ENCODE measurements at places on chromosomes 5 and 9.

DNA sequence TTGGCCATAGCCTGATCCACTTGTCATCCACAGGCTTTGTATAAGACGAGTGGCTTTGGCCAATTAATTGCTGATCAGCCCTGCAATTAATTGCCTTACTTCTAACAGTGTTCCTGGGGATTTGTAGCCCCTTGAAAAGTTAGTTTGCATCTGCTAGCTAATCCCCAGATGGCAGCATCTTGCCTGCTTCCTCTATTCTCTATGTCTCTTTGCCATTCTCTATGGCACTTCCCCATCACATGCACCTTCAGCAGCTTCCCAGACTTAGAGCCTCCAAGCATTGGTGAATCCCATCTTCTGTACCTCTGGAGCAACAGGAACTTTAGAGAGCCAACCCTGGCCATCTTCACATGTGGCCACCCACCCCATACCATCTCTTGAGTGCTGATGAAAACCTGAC, 197.0 kb upstream of the DMAC1 start:
- no peak for DNase-seq

GRCh38 chr5:1121891-1122290, 10.0 kb upstream of the SLC12A7 start:
- no peak for DNase-seq

DNA sequence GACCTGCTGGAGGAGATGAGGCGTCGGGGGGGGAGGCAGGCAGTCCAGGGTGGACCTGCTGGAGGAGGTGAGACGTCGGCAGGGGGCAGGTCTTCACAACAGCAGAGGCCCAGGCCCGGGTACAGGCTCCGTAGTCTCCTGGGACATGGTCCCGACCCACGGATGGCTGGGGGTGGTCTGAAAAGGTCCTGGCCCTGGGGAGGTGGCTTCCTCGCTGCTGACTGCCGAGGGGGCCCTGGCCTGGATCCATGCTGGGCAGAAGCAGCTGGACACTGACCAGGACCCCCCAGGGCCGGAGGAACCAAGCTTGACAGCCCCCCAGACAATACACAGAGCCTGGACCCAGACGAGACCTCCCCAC, 8.5 kb downstream of the EGFL7 start:
- DNase-seq, result no peak

DNA sequence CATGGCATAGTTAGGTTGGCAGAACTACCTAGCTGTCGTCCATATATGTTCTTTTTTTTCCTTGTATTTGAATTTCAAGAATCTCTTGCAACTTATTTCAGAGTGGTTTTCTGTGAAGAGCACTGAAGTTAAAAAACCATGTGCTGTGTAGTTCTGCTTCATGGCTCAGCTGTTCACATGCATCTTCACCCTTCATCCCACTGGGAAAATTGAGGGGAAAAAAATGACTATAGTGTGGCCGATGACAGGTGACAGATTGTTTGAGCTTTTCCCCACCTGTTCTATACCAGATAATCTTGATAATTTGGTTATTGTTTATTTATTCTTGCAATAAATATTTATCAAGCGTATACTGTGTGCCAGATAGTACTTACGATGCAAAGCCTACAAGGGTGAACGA, 77.8 kb downstream of the AOPEP start:
- DNase-seq, result no peak

DNA sequence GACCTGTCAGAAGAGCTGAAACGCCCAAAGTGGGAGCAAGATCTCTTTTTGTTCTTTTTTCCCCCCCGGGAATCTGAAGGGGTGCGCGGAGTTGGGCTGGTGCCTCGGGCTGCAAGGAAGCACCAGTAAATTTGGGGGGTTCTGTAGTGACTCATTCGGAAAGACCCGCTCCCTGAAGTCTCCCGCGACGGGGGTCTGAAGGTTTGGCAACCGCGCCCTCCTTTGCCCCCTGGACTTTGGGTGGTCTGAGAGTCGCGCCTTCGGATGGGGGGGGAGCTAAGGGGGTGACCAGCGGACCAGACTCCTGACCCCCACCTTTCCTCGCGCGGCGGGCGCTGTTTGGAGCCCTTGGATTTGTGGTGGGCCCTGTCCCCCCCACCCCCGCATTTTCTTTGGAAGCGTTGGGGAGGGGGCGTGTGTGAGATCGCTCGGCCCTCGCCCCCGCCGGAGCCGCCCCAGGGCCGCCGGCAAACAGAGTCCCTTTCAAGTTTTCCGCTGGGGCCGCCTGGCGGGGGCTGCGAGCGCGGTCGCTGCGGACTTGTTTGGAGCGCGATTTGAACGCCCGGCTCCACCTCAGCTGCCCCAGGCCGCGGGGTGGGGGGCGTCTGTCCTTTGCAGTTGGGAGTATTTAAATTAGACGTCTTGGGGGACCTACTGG, 2.0 kb downstream of the CXXC5 start:
- no peak for DNase-seq

DNA sequence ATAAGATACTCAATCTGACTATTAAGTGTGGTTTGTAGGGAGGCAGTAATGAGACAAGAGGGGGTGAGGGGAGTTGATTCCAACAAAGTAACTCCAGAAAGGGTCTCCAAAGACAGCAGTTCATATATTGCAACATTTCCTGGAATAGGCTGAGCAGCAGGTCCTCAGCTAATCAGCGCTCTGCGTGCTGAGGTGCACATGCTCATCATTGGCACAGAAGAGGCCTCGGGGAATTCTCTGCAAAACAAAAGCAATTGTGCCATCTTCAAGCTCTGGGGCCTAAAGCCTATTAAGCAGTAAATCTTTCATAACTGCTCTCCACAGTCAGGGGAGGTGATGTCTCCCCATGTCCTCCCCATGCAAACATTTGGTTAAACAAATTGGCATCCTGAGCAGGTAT, 357.3 kb downstream of the SPOCK1 start:
- DNase-seq, result peak; percentile 51

DNA sequence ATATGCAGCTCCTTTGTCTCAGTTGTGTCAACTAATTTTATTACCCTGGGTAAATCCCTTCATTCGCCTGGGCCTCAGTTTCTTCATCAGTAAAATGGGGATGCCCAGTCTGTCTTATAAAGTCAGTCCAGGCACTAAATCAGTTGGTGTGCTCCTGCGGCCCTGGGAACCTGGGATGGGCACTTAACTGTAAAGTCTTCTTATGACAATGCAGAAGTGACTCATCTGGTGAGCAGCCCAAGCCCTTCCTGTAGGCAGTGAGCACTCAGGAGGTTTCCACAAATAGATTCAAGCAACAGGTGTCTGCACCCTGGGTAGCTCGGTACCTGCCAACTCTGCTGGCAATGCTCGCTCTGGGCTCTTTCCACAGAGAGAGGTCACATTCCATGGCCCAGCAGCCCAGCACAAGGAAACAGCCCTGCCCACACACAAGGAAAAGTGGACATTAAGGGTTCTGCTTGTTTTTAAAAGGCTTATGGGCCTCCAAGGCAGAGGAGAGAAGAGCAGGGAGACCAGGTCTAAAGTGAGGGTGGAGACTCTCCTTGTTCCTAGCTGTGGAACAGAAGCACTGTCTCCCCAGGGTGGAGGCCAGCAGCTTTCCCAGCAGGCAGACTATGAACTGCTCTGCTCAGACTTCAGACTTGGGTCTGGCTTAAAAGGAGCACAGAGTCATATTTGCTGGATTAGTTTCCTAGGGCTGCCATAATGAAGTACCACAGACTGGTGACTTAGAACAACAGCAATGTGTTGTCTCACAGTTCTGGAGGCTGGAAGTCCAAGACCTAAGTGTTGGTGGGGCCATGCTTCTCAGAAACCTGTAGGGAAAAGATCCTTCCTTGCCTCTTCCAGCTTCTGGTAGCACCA, 89.7 kb upstream of the ADRA1B start:
- peak; percentile 64 for DNase-seq
